ENCODE measurements at places on chromosomes 2 and 18. TPM values are rescaled to one million over a fixed set of nuclear protein-coding genes. Genes with fewer than 3 reads are reported as not detected.

Gene FABP1
- not detected for total RNA-seq

Gene TDRD15
- 1.1 TPM for total RNA-seq

Gene WDPCP
- total RNA-seq = 22.8 TPM

Gene KCNG2
- not detected for total RNA-seq

Gene CGREF1
- not detected for total RNA-seq

Gene KCNJ3
- 0.58 TPM for total RNA-seq

Gene DNER
- total RNA-seq = not detected

Gene ATG4B
- 145 TPM for total RNA-seq

Gene C1D
- 20.1 TPM for total RNA-seq

Gene FOXD4L1
- 0.81 TPM for total RNA-seq

Gene ASB3
- total RNA-seq = 38.4 TPM

Gene TNFAIP6
- total RNA-seq = not detected

Gene RIT2
- total RNA-seq = not detected

Gene NCKAP5
- not detected for total RNA-seq

Gene C2orf66
- total RNA-seq = not detected

Gene DSG1
- not detected for total RNA-seq

Gene SNRNP27
- total RNA-seq = 52.0 TPM

Gene LMAN1
- 48.8 TPM for total RNA-seq

Gene CPLX4
- total RNA-seq = not detected

Gene KLF7
- total RNA-seq = 81.2 TPM

Gene ORMDL1
- total RNA-seq = 166 TPM

Gene FECH
- 12.6 TPM for total RNA-seq

Gene VWC2L
- not detected for total RNA-seq

Gene TMEM163
- total RNA-seq = 6.2 TPM

Gene CIB4
- not detected for total RNA-seq

Gene LIPG
- total RNA-seq = not detected

Gene RAX
- not detected for total RNA-seq

Gene ASAP2
- total RNA-seq = not detected

Gene BOK
- 0.10 TPM for total RNA-seq

Gene IL36B
- total RNA-seq = not detected

Gene ANKRD30BL
- not detected for total RNA-seq

Gene SLC38A11
- 5.4 TPM for total RNA-seq

Gene SPEG
- 0.10 TPM for total RNA-seq

Gene PROC
- total RNA-seq = 1.2 TPM

Gene FSHR
- total RNA-seq = not detected

Gene KCNG3
- total RNA-seq = not detected

Gene DOK6
- not detected for total RNA-seq

Gene ACSL3
- total RNA-seq = 46.0 TPM

Gene RETREG2
- 102 TPM for total RNA-seq

Gene AGXT
- total RNA-seq = not detected

Gene PRKAG3
- total RNA-seq = not detected

Gene DYSF
- 0.17 TPM for total RNA-seq

Gene PTMA
- 2,208 TPM for total RNA-seq

Gene NMUR1
- total RNA-seq = not detected

Gene IGFBP5
- not detected for total RNA-seq

Gene ABCB11
- not detected for total RNA-seq

Gene CRACDL
- total RNA-seq = 0.07 TPM

Gene GALR1
- not detected for total RNA-seq

Gene SPDYA
- 2.8 TPM for total RNA-seq

Gene LAMA1
- not detected for total RNA-seq

Gene REG1B
- total RNA-seq = not detected

Gene TNFRSF11A
- total RNA-seq = 0.41 TPM

Gene CCDC85A
- not detected for total RNA-seq

Gene CDH7
- total RNA-seq = not detected

Gene BARD1
- total RNA-seq = 20.7 TPM

Gene CTDP1
- 33.3 TPM for total RNA-seq
